Activated naive CD4-positive, alpha-beta T cell (primary cell): ENCODE measurements at places on chromosomes 1 and 21.

GRCh38 chr1:162223488-162223887, 153.2 kb downstream of the SPATA46 start:
- DNase-seq, result no peak

- peak; percentile 44 for DNase-seq
Observed at GRCh38 chr1:25572708-25573590, 29.5 kb downstream of the LDLRAP1 start.

GRCh38 chr1:7468248-7468647, 302.8 kb upstream of the VAMP3 start:
- DNase-seq, result no peak

GRCh38 chr21:18521204-18521603, 117.6 kb upstream of the TMPRSS15 start:
- DNase-seq, result no peak

GRCh38 chr1:224252479-224252878, 69.4 kb downstream of the DEGS1 start:
- DNase-seq, result no peak

- no peak for DNase-seq
Observed at GRCh38 chr21:34110594-34111202, 37.3 kb downstream of the MRPS6 start.

DNA sequence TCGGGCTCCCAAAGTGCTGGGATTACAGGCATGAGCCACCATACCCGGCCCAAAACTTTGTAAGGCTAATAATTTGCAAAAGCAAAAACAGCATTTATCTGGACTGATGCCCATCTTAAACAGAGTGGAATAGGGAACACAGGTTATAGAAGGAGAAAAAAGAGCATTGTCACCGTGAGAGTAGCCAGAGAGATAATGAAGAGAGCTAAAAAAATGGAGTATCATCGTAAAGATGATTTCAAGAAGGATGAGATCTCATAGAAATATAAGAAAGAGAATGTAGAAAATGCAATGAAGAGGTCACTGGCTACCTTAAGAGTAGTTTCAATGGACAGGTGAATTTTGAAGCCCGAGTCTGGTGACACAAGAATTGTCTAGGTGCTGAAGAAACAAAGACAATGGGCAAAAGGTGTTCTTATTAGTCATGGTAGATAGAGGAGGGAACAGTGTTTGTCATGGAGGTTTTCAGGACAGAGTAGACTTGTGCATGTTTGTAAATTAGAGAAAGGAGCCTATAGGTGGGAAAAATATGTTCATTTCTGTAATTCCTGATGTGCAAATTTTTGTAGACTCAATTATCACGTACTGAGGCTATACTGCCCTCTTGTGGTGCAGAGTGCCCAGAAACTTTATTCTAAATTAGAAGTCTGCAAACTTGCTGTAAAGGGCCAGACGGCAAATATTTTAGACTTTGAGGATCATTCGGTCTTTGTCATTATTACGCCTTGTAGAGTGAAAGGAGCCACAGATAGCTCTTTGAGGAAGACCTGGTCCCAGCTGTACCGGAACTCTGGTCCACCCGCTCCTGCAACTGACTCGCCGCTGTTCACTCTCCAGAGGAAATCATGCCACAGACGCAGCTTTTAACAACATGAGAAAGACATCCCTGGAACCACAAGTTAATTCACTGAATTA, 8.1 kb upstream of the TMEM183A start:
- no peak for DNase-seq

GRCh38 chr1:155009221-155009711, 6.7 kb downstream of the ZBTB7B start:
- DNase-seq, result no peak

- no peak for DNase-seq
Observed at GRCh38 chr21:15430577-15430976, 299.2 kb upstream of the USP25 start.

DNA sequence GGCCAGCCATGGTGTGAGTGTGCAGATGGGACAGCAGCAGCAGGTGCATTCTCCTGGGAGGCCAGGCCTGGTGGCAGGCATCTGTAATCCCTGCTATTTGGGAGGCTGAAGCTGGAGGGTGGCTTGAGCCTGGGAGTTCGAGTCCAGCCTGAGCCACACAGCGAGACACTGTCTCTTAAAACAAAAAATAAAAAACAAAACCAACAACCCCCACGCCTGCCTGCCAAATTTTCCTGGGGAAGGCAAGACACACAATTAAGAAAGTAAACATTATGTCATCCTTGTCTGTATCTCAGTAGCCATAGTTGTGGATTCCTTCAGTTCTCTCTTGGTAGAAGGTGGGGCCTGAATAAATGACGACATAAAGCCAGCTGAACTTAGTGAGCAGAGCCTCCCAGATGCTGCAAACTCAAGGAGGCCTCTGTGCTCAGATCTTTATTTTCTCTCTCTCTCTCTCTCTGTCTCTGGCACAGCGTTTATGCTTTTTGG, 57.6 kb upstream of the CD34 start:
- DNase-seq, result no peak

- no peak for DNase-seq
Observed at GRCh38 chr1:36095760-36096405, 7.2 kb downstream of the ADPRS start.

GRCh38 chr1:44808063-44808937, at the start of gene BTBD19:
Gene BTBD19 (plus strand): TSS chr1:44808523. CDS start chr1:44808821, 298 bp downstream.
- peak; percentile 66 for DNase-seq

- no peak for DNase-seq
Observed at GRCh38 chr21:28537371-28538079, 455.2 kb downstream of the LTN1 start.

DNA sequence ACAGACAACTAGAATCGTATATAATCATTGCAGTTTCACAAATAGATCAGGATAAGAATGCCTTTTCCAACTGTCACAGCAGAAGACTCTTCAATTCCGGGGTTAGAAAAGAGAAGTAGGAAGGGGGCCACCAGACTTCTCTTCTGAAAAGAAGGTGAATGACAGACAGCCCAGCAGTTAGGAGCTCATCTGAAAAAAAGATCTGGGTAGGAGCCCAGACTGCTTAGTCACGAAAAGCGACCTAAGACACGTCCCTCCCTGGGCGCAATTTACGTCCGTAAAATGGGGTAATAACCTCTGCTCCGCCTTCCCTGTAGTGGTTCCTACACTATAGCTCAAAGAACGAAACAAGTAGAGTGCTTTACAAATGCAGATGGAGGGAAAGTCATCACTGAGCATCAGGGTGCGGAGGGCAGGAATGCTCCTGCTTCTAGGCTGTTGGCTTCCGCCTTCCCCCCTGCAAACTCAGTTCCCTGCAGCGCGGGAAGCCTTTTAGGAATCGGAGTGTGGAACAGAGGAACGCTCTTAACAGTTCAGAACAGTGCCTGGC, 582 bp downstream of the ORC1 start:
- peak; percentile 14 for DNase-seq

DNA sequence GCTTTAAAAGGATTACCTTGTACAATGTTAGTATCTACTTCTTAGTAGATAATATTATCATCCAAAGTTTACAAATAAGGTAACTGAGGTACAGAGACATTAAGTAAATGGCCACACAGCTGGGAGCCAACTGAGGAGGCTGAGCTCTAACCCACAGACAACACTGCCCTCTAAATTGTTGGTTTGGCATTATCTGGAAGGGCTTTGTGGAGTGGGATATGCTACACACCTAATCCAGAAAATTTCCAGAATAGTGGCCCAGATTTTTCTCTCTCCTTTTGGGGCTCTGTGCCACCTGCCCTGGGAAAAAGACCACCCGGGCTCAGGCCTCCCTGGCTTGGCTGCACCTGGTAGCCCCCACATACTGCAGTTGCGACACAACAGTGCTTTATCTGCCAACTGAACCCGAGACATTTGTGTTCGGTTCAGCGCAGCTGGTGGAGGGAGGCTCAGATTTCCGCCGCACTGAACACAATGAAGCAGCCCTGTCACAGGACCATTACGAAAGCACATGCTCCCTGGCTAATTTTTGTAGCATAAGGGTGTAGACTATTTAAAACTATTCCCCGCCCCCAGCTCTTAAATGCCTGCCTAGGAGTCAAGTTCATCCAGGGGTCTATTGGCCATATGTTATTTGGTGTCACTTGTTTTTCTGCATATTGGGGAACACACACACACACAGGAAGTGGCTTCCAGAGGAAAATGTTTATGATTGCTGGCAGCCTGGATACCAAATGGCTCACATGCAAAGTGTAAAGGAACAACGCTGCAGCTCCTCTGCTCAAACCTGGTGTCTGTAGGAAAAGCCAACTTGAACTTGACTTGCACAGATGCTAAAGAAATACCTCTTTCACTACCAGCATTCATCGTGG, 92.3 kb upstream of the ESRRG start:
- DNase-seq, result no peak

DNA sequence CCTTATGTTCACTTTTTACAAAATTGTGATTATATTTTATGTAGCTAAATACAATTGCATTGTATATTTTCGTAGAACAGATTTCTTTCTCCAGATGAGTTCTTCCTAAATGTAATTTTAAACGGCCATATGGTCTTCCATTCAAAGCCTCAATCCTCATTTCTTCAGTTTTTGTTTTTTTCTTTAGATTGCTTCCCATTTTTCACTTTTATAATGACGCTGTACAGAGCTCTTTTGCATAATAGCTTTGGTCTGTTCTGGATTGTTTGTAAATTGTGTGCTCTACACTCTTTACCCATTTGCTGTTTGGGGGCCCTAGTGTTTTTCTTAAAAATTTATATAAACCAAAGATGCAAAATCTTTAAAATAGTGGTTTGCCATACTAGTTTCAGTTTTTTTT, 27.8 kb downstream of the AVPR1B start:
- DNase-seq, result no peak

- DNase-seq, result no peak
Observed at GRCh38 chr1:178702146-178702545, 22.9 kb upstream of the RALGPS2 start.

GRCh38 chr1:85224734-85225623, 24.2 kb upstream of the SYDE2 start:
- DNase-seq, result no peak
